Neural crest cell (in vitro differentiated cells): ENCODE measurements at places on chromosomes 1 and 21. TPM values are rescaled to one million over a fixed set of nuclear protein-coding genes. Genes with fewer than 3 reads are reported as not detected.

Gene NAV1
- total RNA-seq, result 44.1 and 47.3 TPM in 2 replicates

DNA sequence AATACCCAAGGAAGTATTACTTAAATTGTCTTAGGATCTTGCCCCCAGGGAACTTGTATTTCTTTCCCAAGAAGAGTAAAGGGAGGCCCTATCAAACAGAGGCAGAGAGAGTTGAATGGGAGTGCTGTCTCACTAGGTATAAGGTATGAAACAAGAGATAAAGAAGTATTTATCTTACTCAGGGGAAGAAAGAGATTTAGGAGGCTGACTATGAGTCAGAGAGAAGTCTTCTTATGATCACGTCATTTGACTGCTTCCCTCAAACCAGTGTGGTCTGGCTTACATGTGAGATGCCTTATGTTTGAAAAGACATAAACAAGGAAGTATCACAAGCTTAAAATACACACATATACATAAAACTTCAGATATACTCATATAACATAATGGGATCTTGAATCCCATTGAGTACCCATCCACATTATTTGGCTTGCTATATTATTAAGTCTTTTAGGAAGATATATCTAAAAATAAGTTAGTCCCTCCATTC lies 29.6 kb downstream of the DUSP10 start:
- DNase-seq, result no peak

DNA sequence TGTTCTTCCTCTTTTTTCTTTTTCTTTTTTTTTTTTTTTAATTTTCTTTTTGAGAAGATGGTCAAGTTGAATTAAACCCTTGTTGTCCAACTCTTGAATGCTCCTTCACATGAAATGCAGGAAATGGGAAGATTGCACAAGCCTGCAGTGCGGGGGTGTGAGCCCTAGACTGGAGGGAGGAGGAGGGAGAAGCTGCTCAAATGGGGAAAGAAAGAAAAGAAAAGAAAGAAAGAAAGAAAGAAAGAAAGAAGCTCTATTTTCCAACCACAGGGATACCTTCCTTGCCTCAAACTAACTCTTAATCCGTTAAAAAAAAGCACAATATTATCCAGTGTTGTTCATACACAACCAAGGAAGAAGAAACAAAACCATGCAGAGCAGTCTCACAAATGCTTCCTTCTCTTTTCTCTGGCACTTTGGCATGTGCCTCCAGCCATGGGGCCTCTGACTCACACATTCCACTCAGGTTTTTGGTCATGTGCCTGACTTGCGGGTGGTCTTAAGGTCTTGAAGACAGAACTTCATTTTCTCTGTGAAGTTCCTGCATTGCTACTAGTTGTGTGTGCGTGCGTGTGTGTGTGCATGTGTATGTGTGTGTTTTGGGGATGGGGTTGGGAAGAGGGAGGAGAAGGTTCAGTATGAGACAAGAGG lies 276.1 kb downstream of the RPS6KC1 start:
- DNase-seq, result no peak

Gene CLEC20A
- not detected in 2 replicates for total RNA-seq

DNA sequence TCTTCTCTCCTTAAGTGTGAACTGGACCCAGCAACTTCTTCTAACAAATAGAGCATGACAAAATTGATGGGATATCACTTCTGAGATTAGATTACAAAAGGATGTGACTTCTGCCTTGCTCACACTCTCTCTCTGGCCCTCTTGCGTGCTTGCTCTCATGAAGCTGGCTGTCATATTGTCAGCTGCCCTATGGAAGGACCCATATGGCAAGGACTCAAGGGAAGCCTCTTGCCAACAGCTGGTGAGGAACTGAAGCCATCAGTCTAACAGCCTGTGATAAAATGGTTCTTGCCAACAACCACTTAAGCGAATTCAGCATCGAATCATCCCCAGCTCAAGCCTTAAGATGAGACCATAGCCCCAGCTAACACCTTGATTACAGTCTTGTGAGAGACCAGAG lies 4.8 kb upstream of the TLR5 start:
- no peak for DNase-seq

GRCh38 chr1:115717541-115717940 lies 51.0 kb downstream of the CASQ2 start:
- DNase-seq, result peak; percentile 36

Gene OR2AK2
- total RNA-seq, result not detected in 2 replicates

Gene F13B
- not detected in 2 replicates for total RNA-seq
